ENCODE measurements at places on chromosomes 3 and 15.

DNA sequence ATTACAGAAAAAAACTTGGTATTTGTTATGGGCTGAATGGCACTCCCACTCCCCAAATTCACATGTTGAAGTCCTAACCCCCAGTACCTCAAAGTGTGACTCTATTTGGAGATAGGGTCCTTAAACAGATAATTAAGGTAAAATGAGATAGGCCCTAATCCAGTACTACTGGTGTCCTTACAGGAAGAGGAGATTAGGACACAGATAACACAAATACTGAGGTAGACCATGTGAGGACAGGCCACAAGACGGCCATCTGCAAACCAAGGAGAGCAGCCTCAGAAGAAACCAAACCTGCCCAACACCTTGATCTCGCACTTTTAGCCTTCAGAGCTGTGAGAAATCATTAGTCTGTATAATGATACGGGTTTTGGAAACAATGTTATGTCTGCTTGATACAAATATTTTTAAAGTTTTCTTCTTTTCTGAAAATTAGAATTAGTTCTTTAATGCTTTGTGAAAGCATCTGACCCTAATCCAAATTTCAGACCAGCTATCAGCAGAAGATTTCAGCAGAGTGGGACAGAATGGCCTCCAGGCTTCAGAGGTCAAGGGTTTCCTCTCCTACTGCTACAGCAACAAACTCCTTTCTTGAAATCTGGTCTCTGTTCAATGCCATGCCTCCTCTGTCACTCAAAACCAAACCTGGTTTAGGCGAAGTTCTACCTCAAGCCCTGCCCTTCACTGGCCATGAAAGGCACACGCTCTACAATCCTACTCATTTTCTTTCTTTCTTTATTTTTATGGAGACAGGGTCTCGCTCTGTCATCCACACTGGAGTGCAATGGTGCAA, 22.0 kb upstream of the HDC start:
- DNase-seq: no peak

DNA sequence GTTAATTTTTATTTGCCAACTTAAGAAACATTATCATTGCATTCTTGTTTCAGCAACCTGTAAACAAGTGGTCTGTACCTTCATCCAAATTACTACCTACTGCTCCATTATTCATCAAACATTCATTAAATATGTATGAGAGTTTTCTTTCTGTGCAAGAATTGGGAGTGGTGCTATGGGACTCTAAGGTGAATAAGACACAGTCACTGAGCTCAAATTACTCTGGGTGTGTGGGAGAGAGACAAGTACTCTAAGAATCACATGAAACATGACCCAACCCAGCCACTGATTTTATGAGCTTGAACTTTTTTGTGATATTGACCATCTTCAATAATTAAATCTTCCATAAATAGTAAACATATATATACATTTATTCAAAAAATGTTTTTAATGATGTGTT, 227.2 kb upstream of the TP63 start:
- no peak for DNase-seq

GRCh38 chr15:95432878-95433405, 897.6 kb upstream of the NR2F2 start:
- DNase-seq: no peak

- DNase-seq: peak; percentile 32
Measured at GRCh38 chr3:159668990-159669476, 319.6 kb upstream of the IL12A start.

- DNase-seq: no peak
Measured at GRCh38 chr15:98226149-98226548, 265.6 kb downstream of the ARRDC4 start.

All from GM23248 (cell line).